Esophagus squamous epithelium (tissue), 5 donors: ENCODE measurements at places on chromosomes 2 and 18. TPM values are rescaled to one million over a fixed set of nuclear protein-coding genes. Genes with fewer than 3 reads are reported as not detected.

DNA sequence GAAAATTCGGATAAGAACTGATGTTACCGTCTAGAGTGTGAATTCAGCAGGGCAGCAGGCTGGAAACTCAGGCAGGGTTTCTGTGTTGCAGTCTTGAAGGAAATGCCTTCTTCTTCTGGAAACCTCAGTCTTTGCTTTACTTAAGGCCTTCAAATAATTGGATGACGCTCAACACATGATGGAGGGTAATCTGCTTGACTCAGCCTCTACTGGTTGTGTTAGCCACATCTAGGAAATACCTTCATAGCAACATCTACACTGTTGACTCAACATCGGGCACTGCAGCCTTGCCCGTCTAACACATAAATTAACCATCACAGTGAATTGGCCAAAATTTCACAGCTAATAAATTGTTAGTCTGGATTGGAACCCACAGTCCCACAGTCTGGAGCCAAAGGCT, 37.2 kb downstream of the YPEL5 start:
- DNase-seq = no peak

DNA sequence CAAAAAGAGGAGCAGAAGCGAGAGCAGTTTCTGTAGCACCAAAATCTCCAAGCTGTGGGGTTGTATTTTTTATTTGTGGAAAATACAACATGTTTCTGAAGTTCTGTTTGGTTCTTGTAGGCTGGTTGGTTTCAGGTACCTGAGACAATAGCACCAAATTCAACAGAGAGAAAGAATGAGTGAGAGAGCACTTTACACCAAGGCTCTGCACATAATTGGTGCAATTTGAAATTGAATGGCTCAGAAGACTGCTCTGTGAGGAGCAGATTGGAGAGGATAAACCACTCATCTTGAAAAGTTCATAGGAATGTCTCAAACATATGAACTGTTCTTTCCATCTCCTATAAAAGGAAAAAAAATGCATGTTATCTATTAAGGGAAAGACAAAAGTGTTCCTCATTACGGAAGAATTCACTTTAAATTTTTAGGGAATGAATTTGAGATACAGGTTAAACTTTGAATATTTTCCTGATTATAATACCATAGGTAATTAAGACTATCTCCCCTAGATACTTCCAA, 175.1 kb downstream of the ATAD2B start:
- no peak for DNase-seq

DNA sequence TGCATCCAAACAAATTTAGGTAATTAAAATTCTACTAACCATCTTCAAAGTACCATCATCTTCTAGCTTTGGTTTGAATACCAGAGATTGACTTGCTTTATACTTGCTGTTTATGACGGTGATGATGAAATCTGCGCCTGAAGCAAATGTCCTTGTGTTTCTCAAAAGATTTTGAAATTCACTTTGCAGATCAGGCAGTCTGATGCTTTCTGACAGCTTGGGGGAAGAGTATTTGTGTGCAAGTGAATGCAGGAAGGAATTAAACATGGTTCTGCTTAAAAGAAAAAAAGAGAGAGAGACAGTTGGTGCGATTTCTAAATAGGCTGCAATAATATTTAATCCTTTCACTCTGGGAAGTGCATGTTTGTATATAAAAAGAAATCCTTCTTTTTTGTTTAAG, 29.6 kb downstream of the CSRNP3 start:
- no peak for DNase-seq

- no peak for DNase-seq
These were observed 19.1 kb upstream of the AFTPH start for GRCh38 chr2:64504774-64505720.

DNA sequence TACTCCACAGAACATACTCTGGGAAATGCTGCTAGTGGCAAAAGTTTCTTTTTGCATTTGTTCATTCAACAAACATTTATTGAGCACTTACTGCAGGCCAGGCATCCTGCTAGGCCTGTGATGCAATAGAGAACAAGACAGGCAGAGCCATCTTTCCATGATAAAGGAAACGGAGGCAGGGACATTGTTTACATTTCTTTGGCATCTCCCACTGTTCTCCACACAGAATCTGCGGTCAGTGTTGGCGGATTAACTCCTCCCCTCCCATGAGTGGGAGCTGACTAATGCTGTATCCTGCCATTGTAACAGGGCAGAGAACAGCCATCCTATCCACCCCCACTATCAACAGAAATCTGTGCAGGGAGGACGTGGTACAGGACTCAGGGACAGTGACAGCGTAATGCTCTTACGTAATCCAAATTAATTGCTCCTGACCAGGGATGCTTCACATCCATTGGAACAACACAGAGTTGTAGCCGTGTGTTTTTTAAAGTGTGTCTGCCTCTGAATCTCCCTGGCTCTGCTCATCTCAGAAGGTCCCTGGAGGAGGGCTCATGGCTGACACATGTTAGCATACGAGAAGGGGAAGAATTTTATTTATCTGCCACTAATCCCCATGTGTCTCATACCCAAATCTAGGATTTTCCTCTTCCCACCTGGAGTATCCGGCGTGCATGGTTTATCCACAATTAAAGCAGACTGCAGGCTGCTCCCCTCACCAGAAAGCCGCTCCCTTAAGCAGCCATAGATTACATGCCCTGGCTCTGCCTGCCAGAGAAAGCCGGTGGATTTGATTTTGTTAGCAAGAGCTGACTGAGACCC, 32.3 kb downstream of the STEAP3 start:
- no peak for DNase-seq

DNA sequence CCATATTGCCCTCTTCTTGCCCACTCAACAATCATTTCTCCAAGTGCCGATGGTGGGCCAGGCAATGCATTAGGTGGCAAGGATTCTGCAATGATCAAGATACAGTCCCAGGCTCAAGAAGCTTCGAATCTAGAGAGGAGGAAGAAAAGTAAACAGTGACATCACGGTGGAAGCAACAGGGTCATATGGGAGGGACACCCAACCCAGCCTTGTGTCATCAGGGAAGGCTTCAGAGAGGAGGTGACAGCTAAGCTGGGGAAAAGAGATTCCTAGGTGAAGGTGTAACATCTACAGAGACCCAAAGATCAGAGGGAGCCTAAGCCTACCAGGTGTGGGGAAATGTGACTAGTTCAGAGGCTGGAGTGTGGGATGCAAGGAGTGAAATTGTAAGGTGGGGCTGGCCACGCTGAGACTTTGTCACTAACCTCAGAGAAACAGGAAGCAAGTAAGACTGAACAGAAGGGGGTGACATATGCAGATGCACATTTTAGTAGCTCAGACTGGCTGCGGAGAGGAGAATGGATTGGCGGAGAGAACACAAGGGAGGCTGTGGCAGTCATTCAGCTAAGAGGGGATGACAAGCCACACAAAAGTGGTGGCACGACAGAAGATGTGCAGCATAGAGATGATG, 104.9 kb downstream of the ANKRD44 start:
- DNase-seq = no peak

GRCh38 chr2:86768189-86768949, 22.3 kb downstream of the CD8A start:
- DNase-seq = no peak

DNA sequence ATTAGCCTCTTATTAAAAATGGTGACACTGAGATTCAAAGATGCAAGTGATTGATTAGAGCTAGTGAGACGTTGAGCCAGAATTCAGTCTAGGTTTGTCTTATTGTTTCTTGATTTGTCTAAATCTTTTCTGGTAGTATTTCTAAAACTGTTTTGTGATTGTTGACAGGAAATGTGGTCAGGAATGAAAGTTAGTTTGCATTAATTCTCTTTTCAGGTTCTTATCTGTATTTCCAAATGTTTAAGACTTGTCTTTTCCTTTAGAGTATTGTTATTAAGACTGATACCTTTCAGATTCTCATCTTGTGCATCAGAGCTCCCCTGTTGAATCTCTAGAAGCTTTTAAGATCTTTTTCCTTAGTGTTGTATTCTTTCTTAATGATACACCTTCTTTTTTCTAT, 89.3 kb downstream of the MBD5 start:
- DNase-seq = no peak

DNA sequence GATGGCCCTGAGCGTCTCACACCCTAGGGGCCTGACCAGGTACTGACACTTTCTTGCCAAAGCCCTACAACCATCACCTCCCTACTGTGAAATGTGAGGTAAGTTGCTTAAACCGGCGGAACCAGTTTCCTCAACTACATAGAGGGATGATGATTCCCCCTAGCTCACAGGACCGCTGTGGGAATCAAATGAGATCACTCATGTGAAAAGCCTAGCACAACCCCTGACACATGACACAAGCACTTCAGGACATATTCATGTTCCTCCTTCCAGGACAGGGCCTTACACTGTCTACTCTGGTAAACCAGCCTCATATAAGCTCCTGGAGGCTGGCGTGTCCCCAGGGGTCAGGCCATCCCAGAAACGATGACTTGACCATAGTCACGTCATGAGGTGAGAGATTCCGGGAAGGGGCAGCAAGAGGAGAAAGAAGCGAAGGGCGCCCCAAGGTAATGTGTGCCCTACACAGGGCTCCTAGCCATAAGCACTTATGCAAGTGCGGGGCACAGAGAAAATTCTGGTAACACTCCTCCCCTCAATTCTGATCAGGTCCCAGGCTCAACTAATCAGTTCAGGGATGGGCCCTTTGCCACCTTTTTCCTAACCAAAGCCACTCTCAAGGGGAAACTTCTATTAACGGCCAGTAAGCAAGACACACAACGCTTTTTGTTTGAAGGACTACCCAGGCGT, 49.5 kb downstream of the C2orf42 start:
- DNase-seq = peak; percentile 56

GRCh38 chr2:169082995-169083394, 13.6 kb downstream of the DHRS9 start:
- DNase-seq = no peak

DSG3 gene
- 856 TPM for total RNA-seq

CAVIN2 gene
- total RNA-seq = 20.5 TPM

SLC1A4 gene
- 12.8 TPM for total RNA-seq

EPAS1 gene
- total RNA-seq = 151 TPM
